ENCODE measurements at places on chromosomes 12 and 14.

DNA sequence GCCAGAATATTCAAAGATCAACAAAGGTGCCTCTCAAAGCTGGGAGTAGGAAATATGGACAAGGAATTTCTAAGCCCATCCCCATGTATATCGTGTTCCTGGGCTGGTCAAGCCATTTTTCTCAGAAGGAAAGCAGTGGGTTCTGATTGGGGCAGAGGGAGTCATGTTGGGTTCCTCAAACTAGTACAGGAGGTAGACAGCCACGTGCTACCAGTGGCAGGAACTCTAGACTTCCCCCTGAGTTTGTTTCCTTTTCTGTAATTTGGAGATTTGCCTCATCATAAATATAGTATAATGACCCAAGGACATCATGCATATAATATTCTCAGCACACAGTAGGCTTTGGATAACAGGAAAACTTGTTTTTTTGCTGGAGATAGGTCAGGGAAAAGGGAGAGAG, 16.4 kb upstream of the PLEKHH1 start:
- DNase-seq = no peak

DNA sequence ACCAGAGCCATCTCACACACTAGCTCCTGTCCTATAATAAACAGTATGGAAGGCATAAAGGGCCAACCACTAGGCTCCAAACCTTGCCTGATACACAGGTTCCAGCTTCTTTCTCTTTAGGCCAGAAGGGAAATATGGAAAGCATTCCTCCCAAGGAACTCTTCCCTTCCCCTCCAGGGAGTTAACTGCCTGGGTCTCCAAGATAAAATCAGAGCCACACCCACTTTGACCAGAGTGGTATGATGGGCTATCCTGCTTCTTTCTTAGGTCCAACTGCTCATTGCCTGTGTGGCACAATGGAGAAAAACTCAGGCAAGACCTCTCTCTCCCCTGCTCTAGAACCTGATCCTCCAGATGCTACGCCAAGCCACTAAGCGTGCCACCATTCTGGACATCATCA, 2.1 kb downstream of the TSSK4 start:
- no peak for DNase-seq

- DNase-seq = no peak
Observed at GRCh38 chr12:101642115-101643067, 47.6 kb downstream of the MYBPC1 start.

GRCh38 chr12:116002890-116003536, 274.5 kb downstream of the MED13L start:
- DNase-seq = no peak

DNA sequence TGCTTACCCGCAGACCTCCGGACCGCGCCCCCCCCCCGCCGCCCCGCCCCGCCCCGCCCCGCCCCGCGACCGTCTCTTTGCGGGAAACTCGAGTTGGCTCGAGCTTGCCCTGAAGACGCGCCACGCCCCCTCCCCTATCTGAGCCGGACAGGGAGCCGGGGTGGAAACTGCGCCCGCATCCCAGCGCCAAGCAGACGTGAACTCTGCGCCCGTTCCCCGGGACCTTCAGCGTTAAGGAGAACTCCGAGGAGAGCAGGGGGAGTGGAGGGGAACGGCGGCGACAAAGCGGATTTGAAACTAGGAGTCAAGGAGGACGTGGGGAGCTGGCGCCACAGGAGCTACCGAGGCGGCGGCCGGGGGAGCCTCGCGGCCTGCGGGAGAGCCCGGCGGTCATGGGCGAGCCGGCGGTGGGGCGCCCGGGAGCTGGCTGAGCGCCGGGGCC, at the start of gene KCNK13:
TSS of gene KCNK13 (plus strand) at position 310 of the 442 bp plus-strand sequence. CDS start 212 bp downstream, outside the sequence.
- no peak for DNase-seq

DNA sequence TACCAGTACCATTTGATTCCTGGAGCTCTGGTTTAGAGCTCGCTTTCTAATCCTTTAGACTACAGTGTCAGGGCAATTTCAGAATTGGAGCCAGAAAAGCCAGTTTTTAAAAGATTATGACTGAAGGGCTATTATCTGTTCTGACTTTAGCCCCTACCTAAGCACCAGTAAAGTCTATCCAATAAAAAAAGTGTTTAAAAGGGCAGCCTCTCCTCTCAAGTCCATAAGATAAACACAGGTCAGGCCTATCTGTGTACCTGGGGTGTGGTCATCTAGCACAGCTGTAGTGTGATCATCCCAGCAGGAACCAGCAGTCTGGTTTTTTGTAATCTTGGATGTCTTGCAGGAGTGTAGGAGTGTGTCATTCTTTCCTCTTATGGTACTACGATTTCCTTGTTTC, 6.6 kb downstream of the APPL2 start:
- no peak for DNase-seq

All from BJ (cell line).